Esophagus muscularis mucosa (tissue), 4 donors: ENCODE measurements at places on chromosomes 2 and 18. TPM values are rescaled to one million over a fixed set of nuclear protein-coding genes. Genes with fewer than 3 reads are reported as not detected.

GRCh38 chr2:27105981-27106380 is 12.9 kb downstream of the CGREF1 start:
- no peak for DNase-seq

DNA sequence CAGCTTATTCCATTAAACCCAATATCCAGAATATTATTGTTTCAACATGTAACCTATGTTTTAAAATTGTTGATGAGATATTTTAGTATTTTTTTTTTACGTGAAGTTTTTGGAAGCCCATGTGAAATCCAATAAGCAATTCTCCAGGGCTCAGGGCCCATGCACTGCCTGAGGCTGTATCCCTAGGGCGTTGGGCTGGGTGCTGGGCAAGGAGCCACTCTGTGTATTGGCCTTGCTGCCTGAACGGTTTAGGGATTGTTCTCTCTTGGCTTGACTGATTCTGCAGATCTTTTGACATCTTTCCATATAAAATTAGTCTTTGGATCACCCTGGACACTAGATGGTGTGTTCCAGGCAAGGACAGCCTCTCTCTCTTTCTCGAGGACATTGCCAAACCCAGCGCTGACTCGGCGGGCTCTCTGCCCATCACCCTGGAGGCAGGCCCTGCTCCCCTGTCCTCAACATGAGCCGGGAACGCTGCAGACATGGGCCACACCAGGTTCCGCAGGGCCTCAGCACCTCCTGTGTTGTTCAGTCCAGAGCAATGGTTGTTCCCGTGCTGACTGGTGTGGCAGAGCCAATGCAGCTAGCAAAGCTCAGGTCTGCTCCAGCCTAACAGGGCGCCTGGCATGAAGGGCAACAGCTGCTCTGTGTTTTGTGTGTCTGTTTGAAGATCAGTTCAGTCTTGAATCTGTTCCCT is 163.0 kb downstream of the SEPTIN10 start:
- DNase-seq = no peak

DNA sequence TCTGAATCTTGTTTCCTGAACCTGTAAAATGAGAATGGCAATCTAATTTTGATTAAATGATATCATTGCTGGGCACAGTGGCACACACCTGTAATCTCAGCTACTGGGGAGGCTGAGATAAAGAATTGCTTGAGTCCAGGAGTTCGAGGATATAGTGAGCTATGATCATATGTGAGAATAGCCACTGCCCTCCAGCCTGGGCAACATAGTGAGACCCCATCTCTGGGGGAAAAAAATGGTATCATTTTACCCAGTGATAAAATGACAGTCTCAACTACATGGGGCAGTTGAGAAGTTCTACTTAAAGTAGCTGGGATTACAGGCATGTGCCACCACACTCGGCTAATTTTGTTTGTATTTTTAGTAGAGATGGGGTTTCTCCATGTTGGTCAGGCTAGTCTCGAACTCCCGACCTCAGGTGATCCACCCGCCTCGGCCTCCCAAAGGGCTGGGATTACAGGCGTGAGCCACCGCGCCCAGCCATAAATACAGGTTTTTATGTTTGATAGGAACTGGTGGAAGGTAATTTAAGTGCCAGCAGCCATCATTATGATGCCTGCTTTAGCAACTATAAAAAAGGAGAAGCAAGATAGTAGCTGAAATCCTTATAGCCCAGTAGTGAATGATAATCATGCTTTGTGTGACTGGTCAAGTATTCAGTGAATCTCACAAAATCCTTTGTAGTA is 17.0 kb downstream of the BZW1 start:
- DNase-seq = peak; percentile 4

DNA sequence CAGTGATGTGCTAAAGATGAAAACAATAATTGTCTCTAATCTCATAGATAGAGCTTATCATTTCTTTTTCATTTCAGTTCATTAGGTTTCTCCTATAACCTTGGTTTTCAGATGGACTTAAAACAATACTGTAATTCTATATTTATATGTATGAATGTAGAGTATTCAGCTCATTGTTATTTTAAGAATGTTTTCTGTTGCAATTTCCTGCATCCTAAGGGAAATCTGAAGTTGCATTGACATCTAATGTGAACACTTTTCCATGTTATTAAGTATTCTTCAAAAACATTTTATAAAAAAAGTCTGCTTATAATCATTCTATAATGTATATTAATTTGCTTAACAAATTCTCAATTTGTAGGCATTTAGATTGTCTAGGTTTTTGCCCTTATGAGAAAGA is 288.9 kb downstream of the XIRP2 start:
- no peak for DNase-seq

GRCh38 chr2:190628591-190629319 is 20.1 kb upstream of the NAB1 start:
- no peak for DNase-seq

GRCh38 chr2:141301551-141301950 is 829.3 kb downstream of the LRP1B start:
- DNase-seq = no peak

DNA sequence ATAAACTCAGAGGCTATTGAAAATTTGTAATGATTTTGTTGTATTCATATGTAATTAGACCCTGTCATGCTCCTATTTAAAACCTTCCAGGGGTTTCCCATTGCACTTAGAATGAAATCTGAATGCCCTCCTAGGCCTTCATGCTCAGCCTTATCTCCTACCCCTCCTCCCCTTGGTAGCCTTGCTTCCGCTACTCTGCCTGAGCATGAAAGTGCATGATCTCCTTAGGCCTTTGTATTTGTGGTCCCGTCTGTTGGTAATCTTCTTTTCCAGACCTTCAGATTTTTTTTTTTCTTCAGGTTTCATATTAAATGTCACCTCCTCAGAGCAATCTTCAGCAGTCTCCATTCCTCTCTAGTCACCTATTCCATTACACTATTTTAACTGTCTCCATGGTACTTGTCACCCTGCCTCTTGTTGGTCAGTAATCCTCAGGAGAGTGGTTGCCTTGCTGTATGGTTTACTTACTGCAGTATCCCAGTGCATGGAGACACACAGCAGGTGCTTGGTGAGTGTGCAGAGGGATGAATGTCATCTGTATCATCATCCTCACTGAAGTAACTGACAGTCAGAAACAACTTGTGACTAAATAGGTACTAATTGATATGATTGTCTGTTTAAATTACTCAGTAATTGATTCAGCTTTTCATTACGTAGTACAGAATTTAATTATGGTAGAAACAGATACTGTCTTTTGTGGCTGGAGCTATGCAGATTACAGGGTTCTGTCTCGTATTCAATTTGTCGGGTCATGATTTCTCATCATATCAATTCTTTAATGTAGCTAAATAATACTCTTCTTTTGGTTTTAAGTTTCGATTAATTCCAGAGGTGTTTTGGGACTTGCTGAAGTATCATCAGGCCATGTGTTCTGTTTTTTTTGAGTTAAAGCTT is 63.9 kb downstream of the PHLPP1 start:
- DNase-seq = no peak

GRCh38 chr2:155209696-155210450 is 511.4 kb downstream of the KCNJ3 start:
- no peak for DNase-seq

DNA sequence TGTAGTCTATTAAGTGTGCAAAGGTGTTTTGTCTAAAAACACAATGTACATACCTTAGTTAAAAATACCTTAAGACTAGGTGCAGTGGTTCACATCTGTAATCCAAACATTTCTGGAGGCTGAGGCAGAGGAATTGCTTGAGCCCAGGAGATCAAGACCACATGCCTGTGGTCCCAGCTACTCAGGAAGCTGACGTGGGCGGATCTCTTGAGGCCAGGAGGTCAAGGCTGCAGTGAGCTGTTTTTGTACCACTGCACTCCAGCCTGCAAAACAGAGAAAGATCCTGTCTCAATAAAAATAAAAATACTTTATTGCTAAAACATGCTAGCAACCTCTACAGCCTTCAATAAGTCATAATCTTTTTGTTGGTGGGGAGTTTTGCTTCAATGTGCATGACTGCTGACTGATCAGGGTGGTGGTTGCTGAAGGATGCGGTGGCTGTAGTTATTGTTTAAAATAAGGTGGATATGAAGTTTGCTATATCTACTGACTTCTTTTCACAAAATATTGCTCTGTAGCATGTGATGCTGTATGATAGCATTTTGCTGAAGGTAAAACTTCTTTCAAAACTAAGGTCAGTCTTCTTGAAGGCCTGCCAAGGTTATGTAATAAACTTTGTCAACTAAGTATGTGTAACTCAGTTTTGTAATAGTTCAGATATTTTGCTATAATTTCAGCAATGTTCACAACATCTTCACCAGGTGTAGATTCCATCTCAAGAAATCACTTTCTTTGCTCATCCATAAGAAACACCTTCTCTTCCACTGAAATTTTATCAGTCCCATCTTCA is 1238.0 kb upstream of the NRXN1 start:
- no peak for DNase-seq

GRCh38 chr18:36128530-36128870 is 640 bp downstream of the SLC39A6 start:
- no peak for DNase-seq

DNA sequence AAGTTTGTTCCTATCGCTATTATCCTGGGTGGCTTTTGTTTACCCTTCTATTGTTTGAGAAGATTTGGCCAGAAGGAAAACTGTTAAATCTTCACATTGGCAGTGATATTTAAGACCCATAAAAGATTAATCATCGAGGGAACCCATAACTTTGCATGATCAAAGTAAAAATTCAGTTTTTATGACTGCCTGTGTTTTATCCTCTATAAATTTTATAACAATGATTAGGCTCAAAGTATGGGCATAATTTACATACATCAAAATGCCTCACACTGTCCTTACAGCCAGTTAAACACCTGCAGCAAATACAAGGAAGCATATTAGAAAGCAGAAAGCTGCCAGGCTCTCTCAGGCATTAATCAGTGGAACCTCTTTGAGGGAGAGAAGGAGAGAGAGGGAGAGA is 289.1 kb downstream of the ICOS start:
- DNase-seq = no peak

GRCh38 chr2:38115216-38116032 is 39.5 kb upstream of the CYP1B1 start:
- no peak for DNase-seq

- peak; percentile 47 for DNase-seq
Observed at GRCh38 chr2:70010576-70011111, 49.2 kb upstream of the ASPRV1 start.

DNA sequence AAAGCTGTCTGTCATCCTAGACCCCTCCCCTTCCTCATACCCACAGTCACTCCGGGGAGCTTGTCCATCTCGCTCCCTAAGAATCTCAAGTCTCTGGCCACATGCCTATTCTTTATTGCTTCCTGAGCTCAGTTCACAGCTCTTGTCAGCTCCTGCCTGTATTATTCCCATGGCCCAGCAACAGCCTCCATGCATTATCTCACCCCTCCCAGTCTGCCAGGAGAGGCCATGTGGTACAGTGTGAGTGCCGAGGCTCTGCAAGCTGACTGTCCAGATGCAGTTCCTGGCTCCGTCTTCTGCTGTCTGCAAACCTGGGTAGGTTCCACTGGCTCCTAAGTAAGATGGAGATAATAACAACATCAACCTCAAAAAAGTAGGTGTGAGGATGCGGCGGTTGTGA is 79.7 kb downstream of the MRPS9 start:
- DNase-seq = peak; percentile 81

GRCh38 chr2:26355038-26355995 is 8.7 kb upstream of the ADGRF3 start:
- DNase-seq = no peak

- DNase-seq = no peak
Observed at GRCh38 chr2:170030040-170030439, 147.9 kb upstream of the MYO3B start.

DNA sequence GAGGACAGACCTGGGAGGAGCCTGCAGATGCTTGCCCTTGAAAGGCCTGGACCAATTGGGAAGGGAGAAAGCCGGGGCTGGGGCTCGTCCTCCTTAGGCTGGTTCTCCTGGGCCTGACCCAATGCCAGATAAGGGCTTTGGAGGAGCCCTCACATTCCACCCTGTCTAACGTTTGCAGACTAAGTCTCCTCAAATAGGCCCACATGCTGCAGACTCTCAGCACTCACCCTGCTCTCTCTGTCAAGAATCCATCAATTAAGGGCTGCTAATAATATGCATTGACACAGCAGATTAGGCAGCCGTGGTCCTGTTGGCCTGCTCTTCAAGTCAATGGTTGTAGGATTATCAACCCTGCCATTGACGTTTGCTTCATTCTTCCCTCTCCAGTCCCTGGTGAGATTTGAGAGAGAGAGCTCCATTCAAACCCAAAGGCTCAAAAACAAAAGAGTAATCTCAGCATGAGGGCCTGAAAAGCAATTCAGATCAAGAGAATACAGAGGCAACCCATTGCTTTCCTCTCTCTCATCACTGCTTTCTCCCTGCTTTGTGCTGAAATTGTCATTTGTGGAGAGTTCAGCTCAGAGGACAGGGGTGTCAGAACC is 167.6 kb downstream of the INSIG2 start:
- no peak for DNase-seq

DNA sequence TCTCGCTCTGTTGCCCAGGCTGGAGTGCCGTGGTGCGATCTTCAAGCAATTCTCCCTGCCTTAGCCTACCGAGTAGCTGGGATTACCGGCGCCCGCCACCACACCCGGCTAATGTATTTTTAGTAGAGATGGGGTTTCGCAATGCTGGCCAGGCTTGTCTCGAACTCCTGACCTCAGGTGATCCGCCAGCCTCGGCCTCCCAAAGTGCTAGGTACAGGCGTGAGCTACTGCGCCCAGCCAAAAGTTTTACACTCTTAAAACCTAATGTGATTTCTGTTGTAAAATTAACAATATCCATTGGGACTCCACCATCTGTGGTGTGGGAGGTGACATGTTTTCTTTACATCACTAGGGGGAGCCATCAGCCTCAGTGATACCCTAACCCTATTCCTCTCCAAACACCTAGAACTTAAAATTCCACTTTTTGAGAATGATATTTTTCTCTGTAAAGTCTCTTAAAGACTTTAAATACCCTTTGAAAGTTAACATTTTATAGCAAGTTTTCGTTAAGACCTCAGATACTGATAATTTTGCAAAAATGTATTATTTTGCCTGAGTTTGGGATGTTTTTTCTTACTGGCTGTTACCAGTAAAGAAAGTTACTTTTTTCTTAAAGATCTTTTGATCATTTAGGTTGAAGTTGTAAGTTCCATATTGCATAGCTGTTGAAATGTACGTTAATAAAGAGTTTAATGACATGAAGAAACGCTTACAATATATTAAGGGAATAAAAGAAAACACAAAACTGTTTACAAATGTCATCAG is 11.6 kb upstream of the EIF2AK2 start:
- no peak for DNase-seq

- no peak for DNase-seq
Observed at GRCh38 chr2:84247532-84247931, 211.5 kb downstream of the SUCLG1 start.

- no peak for DNase-seq
Observed at GRCh38 chr2:71064754-71065621, 3.5 kb upstream of the NAGK start.

GRCh38 chr2:189576396-189576795 is 4.2 kb downstream of the SLC40A1 start:
- DNase-seq = no peak

- DNase-seq = no peak
Observed at GRCh38 chr2:8049851-8050571, 631.8 kb upstream of the ID2 start.

MALL gene
- 20.2 TPM for total RNA-seq

CAPN13 gene
- total RNA-seq = not detected

USP34 gene
- total RNA-seq = 137 TPM

RTN4 gene
- 214 TPM for total RNA-seq

ADCYAP1 gene
- total RNA-seq = 1.7 TPM

LRATD1 gene
- total RNA-seq = 12.5 TPM
